ENCODE measurements at places on chromosomes 16 and 17.
A peak's percentile ranks its signal among the peaks of the same experiment; 100 is the strongest.

GRCh38 chr17:61362852-61363600 is 36.6 kb upstream of the TBX2 start:
- no peak for DNase-seq

GRCh38 chr16:4790871-4791270 is 2.7 kb upstream of the SEPTIN12 start:
- DNase-seq = no peak

GRCh38 chr17:21165922-21166594 is 39.3 kb downstream of the DHRS7B start:
- DNase-seq = no peak

GRCh38 chr17:1104222-1104621 is 75.6 kb downstream of the ABR start:
- DNase-seq = no peak

- no peak for DNase-seq
Observed at GRCh38 chr16:9666834-9667480, 515.3 kb downstream of the GRIN2A start.

GRCh38 chr16:78505544-78506366 is 406.3 kb downstream of the WWOX start:
- DNase-seq = no peak

- DNase-seq = peak; percentile 20
Observed at GRCh38 chr17:43907425-43907981, at the start of gene MPP2. TSS of gene MPP2 (minus strand) at chr17:43907536. CDS start at chr17:43904460, 3,076 bp downstream.

GRCh38 chr16:20004931-20005330 is 68.8 kb downstream of the GPR139 start:
- DNase-seq = no peak

- DNase-seq = peak; percentile 41
Observed at GRCh38 chr17:31394544-31394943, 3.1 kb downstream of the RAB11FIP4 start.

DNA sequence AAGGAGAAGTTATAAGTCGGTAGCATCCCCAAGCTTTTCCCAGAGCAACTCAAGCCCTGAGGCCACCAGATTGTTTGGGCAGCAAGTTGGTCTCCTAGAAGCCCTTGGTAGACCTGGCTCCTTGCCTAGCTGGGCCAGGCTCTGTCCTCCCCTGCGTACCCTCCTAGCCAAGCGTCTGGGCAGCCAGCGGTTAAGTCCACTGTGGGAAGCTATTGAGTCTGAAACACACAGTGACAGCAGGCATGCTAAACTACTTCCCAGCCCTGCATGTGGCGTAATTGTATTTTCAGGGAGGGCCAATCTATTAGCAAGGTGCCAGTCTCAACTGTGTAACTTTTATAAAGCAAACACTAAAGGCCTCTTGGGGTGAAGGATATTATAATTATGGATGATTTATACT is 419.1 kb upstream of the RBFOX1 start:
- no peak for DNase-seq

DNA sequence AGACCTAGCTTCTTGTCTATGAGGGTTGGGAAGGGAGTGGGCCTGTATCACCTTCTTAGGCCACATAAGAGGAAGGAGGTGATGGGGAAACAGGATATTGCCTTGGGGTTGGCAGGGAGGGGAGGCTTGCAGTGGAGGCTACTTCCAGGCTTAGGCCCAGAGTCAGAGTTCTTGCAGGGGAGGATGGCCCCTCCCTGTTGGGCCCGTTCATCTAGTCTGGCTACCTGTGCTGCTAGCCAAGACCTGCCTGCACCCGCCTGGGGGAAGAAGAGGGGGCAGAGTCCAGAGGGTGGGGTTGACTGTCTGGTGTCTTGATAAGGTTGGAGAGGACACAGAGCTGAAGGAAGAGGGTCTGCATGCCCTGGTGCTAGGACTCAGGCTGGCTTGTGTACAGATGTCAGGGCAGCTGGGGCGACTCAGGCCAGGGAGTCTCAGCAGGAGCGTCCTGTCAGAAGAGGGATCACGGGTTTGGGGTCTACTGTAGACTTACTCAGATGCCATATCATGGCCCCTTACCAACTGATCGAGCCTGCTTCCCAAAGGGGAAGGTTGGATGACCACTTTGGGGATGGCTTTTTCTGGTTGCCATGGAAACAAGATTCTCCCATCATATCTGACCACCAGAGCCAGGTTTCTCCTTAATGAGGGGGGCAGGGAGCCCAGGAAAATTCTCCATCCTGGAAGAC is 5.3 kb downstream of the KDM6B start:
- DNase-seq = no peak

GRCh38 chr17:6439951-6440350 is 4.3 kb upstream of the PIMREG start:
- no peak for DNase-seq

DNA sequence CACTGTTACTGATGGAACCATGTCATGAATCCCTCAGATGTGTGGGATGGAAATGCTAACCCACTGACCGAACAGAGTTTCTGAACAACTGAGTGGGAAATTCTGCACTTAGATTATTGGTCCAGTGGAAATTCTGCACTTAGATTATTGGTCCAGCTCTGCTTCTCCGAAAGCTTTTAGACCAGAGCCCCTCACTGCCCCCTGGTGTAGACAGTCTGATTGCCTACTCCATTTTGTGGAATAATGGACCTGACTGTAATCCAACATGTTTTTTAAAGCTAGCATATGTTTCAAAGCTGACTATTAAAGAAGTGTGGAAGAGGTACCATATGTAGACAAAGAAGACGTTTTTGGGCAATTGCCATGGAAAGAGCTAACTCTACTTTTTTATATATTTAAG is 50.3 kb upstream of the TBX2 start:
- DNase-seq = no peak

DNA sequence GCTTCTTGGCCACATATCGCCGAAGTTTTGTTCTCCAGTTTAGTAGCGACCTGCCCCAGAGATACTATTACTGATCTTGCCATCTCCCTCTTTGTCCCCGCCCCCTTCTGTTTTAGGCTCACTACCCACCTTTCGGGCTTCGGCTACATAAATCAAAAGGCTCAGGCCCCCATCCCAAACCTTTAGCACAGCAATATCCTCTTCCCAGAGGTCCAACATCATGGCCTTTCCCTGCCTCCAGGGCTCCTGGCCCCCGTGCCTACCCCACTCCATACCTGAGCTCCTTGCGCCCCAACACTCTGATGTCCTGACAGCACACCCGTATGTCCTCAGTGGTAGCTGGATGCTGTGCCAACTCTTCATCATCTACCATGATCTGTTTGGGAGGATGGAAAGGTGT is 2.9 kb upstream of the PSMC5 start:
- DNase-seq = no peak

- no peak for DNase-seq
Observed at GRCh38 chr16:51442141-51442870, 291.2 kb upstream of the SALL1 start.

DNA sequence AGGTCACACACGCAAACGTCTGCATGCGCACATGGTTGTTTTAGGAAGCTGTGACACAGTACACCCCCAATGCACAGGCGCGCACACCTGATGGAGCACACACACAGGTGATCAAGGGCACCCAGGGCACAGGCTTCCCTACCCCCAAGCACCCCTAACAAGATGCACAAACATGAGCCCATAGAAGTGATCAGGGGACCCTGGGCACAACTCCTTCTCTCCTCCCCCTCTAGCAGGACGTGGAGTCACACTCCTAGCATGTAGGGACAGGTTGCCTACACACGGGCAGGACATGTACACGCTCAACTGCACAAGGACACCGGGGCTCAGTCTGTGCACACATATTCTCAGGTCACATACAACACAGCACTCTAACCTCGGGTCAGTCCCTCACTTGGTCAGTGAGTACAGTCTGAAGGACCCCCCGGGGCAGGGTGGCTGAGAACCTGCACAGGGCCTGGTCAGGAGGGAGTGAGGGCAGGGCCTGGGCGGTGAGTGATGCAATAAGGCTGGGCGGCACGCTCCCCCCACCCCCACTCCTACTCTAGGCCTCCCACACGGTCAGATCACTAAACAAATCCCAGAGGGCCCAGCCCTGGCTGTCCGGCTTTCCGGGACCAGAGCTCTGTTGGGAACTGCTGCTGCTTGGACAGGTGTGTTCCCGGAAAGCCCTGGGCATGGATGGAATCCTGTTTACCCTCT is 751 bp upstream of the DOC2B start:
- peak; percentile 41 for DNase-seq

DNA sequence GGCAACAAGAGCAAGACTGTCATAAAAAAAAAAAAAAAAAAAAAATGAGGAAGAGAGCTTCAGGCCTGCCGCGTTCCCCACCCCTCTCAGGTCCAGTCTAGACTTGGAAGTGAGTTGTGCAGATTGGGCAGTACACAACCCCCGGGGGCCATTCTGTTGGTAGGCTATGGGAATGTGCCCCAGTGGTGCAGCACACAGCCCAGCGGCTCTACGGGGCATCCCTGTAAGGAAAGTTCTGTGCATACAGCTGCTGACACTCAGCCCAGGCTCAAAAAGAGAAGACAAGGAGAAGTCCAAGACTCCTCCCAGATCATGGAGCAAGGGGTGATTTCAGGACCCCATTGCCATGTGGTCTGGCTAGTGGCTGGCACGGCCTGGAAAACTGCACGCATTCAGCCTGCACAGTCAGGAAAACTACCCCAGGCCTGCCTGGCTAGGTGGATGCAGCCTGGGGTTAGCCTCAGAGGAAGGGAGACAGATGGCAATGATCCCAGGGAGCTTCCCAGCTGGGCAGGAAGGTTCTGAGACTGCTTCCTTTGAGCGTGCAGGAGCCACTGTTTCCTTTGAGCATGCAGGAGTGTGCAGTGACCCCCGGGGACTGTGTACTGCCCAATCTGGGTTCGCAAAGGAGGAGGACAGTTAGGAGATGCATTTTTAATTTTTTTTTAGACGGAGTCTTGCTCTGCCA is 44.8 kb downstream of the PECAM1 start:
- no peak for DNase-seq

DNA sequence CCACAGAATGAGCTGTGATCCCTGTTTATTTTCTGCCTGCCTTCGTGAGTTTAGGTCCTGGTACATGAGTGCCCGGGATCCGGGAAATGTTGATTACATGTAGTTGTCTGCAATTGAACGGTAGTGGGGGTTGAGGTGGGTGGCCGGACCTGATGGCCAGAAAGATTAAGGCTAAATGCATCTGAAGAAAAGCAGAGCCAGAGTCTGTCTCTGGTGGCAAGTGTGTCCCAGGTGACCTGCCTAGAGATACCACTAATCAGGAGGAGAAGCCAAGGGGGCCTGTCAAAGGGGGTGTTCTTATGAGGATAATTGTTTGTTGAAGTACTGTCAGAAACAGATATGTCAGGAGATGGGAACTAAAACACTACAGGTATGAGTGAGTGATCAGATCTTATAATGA is 154.0 kb upstream of the ASIC2 start:
- DNase-seq = no peak

DNA sequence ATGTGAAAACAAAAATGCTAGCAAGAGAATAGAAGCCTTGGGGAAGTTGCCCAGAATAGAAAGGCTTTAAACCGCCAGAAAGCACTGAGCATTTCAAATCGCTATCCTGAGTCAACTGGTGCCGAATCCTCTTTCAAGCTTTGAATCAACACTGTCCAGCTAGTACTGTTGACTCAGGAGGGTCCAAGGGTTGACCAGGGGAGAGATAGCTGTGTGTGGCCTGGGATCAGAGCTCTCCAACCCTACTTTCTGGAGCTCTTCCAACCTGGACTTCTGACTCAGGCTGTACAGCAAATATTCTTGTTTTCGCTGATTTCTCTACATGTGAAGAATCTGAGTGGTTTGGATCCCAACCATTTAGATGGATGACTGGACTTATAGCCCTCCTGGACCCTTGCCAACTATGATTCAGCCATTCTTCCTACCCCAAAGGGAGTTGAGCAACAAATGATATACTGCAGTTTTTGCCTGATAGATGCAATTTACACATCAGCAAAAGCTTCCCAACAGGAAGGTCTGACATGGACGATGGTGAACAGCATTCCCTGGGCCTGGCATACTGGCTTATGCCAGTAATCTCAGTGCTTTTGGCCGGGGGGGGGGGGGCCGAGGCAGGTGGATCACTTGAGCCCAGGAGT is 154.0 kb upstream of the SDK2 start:
- DNase-seq = peak; percentile 99

DNA sequence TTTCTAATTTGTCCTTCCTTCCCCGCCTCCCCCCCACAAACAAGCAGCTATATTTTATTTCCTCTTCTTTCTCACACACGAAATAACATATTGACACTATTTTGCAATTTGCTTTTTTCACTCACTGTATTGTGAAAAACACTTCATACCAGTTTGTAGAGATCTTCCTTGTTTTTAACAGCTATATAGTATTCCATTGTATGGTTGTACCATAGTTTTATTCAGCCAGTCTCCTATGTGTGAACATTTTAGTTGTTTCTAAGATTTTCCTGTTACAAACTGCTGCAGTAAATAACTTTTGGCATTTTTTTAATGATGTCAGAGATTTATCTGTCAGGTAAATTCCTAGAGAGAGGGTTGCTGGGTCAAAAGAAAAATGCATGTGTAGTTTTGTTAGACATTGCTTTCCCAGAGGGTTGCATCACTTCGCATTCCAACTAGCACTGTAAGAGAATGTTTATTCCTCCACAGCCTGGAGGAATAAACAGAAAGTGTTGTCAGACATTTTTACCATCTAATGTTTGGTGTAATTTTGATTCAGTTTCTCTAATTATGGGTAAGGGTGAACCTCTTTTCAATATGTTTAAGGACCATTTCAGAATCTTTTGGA is 101.2 kb downstream of the MRTFB start:
- DNase-seq = peak; percentile 46

- no peak for DNase-seq
Observed at GRCh38 chr16:63331111-63331510, 1294.9 kb upstream of the CDH8 start.

DNA sequence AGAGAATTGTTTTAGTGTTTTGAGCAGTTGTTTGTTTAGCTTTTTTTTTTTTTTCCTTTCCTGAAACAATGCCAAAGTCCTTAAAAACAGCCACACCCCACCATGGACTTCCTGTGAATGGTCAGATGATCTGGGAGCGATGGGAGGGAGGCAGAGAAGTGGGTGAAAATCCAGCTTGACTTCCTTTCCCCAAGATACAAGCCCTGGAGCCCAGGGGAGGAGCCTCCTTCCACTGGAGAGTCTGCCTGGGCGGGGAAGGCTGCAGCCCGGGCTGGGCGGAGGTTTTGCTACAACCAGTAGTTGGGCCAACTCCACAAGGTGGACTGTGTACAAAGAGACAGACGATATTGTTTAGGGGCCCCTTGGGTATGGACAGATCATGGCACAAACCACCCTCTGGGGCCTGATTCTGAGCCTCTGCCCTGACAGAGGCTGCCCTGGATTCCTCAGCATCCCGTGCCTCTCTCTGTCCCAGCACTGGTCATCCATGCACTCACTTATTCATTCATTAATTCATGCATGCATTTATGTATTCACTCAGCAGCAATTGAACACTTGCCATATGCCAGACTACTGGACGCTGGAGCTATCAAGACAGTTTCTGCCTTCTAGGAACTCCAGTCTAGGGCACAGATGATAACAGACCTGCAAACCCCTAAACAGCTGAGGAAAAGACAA is 29.8 kb downstream of the WSB1 start:
- DNase-seq = peak; percentile 52
